Stimulated activated naive CD8-positive, alpha-beta T cell treated with anti-CD3 and anti-CD28 coated beads, Interleukin-15, amount 100 ng/mL, for 72 hours (primary cell): ENCODE measurements at places on chromosomes 4 and X.

GRCh38 chr4:123356921-123357320 is 39.7 kb upstream of the SPRY1 start:
- no peak for DNase-seq

DNA sequence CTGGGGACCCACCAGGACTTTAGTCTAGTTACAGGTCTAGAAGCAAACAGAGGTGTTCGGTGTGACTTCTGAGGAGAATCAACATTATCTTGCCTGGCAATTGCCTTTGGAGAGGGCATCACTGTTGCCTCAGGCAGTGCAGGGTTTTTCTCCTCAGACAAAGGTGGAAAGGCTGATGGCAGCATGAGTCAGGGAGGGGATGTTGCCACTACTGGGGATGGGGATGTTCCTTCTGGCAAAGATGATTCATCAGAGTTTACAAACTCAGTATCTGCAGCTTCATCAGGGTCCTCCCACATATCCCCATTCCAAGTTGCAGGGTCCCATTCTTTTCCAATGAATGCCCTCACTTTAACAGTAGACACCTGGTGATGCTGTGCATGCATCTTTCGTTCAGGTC is 91.3 kb upstream of the GALNTL6 start:
- DNase-seq = no peak

- no peak for DNase-seq
Observed at GRCh38 chrX:117429501-117429900, 687.1 kb downstream of the KLHL13 start.

DNA sequence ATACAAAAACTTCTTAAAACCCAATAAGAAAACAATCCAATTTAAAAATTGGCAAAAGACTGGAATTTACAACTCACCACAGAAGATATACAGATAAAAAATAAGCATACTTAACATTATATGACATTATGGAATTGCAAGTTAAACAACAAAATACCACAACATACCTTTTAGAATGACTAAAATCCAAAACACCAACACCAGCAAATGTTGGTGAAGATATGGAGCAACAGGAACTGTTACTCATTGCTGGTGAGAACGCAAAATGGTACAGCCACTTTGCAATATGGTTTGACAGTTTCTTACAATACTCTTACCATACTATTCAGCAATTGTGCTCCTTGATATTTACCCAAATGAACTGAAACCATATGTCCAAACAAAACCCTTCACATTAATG is 112.4 kb downstream of the ADGRL3 start:
- DNase-seq = no peak

GRCh38 chrX:74492720-74493201 is 71.5 kb downstream of the SLC16A2 start:
- DNase-seq = no peak

- DNase-seq = no peak
Observed at GRCh38 chr4:139042981-139043460, 27.4 kb downstream of the NOCT start.

DNA sequence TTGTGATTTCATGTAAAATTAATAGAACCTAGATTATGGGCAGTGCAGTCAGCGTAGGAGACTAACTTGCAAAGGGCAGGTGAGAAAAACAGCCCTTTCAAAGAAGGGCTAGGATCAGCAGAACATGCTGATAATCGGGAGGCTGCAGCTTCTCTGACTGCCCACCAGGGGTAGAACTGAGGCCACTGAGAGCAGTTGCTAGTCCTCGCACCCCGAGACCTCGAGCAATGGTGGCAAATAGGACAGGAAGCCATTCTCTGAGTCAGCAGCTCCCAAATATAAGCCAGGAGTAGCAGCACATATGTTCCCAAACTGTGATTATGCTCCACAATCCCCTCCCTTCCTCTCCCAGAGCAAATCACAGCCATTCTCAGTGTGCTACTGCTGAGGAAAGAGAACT is 186.5 kb downstream of the MSL3 start:
- no peak for DNase-seq

- no peak for DNase-seq
Observed at GRCh38 chrX:37817579-37817978, 29.8 kb downstream of the DYNLT3 start.

DNA sequence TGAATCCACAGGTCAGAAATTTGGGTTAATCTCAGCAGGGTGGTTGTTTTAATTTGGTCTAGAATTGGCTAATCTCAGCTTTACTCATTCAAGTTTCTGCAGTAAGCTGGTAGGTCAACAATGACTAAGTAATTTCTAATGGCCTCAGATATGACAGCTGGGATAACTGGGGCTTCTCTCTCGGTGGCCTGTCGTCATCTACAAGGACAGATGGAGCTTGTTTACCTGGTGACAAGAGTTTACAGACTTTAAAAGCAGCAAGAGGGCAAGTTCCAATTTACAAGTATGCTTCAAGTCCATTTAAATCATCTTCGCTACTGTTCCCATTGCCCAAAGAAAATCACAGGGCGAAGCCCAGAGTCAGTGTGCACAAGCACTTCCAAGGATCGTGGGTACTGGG is 453.9 kb downstream of the PDHA2 start:
- DNase-seq = no peak

DNA sequence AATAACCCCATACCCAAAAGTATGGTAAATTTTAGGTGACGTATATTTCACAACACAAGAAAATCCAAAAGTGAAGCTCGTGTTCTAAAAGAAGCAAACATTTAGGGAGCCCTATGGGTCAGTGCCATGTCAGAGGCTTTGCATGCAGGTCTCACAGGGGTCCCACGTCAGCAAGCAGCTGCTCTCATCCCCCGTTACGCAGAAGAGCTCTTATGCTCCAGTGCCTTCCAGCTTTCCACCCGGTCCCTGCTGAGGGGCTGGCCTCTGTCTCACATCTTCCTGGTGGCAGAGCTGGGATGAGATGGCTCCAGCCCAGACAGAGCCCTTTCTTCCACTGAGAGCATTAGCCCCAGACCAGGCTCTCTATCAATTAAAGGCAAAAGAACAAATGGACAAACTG is 82.0 kb downstream of the IRF2 start:
- DNase-seq = no peak

DNA sequence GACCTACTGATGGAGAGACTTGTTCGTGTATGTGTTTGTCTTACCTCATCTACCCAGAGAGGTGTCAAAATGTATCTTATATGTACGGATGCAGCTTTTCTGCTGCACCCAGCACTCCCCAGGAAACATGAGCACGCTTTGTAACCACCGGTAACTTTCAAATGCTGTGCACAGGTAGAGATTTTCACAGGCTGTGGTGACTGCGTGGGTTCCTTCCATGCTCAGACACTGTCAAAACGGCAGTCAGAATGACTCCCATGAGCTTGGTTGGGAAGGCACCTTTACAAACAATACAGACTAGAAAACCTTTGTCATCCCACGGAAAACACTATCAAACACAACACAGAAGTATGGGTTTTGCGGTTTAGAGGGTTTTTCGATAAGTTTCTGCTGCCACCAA is 28.2 kb downstream of the F11 start:
- no peak for DNase-seq

DNA sequence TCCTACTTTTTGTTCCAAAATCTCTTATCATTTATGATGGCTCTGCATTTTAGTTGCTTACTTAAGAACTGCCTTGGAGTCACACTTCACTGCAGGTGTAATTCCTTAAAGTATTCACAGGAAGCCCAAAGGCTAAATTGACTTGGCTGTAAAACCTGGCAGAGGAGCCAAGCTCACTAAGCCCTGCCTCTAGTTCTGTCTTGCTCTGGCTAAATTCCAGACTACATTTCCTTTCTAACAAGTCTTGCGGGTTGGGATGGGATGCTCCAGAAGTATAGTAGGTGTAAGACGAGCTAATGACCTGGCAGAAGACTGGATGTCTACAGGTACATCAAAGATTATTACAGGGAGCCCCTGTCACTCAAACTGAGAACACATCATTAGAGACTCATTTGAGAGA is 924.0 kb upstream of the INTU start:
- DNase-seq = no peak

DNA sequence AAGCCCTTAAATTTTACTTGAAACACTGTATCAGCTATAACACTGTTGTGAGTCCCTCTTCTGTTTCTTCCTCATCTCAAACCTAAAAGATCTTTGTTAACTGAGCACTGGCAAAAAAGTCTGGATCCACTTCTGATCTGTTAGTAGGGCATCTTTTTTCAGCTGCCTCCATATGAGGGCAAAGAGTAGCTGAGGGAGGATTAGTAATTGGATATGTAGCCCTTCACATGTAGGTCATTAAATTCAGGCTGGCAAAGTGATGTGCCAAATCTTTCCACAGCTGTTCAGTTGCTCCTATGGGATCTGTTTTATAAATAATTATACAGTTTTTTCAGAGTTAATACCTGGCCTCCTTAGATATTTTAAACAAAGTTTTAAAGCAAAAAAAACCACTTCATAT is 1.1 kb upstream of the TRMT10A start:
- no peak for DNase-seq
